ENCODE measurements at places on chromosomes 7 and 10.

- DNase-seq = peak; percentile 100
These were observed 6.4 kb downstream of the MAFK start for GRCh38 chr7:1536743-1537534.

- peak; percentile 97 for DNase-seq
These were observed 128.5 kb downstream of the MAD1L1 start for GRCh38 chr7:2104107-2104710.

GRCh38 chr7:140519007-140519399, 39.7 kb upstream of the MKRN1 start:
- no peak for DNase-seq

- DNase-seq = no peak
These were observed 33.8 kb upstream of the FZD8 start for GRCh38 chr10:35675846-35676245.

DNA sequence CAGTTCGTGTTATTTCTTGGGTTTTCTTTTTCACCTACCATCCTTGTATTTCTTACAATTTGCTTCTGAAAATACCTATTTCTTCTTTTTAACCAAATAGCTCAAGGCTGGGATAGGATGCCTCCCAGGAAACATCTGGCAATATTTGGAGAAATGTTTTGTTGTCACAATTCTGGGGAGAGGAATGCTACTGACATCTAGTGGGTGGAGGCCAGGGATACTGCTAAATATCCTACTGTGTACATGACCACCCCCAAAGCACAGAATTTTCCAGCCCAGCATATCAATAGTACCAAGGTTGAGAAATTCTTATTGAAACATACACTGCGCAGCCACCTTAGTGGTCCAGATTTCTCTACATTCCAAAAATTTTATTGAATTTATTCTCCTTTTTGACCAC, 55.5 kb downstream of the CNTNAP2 start:
- no peak for DNase-seq

GRCh38 chr10:52956461-52956860, 183.9 kb upstream of the MBL2 start:
- DNase-seq = peak; percentile 7

DNA sequence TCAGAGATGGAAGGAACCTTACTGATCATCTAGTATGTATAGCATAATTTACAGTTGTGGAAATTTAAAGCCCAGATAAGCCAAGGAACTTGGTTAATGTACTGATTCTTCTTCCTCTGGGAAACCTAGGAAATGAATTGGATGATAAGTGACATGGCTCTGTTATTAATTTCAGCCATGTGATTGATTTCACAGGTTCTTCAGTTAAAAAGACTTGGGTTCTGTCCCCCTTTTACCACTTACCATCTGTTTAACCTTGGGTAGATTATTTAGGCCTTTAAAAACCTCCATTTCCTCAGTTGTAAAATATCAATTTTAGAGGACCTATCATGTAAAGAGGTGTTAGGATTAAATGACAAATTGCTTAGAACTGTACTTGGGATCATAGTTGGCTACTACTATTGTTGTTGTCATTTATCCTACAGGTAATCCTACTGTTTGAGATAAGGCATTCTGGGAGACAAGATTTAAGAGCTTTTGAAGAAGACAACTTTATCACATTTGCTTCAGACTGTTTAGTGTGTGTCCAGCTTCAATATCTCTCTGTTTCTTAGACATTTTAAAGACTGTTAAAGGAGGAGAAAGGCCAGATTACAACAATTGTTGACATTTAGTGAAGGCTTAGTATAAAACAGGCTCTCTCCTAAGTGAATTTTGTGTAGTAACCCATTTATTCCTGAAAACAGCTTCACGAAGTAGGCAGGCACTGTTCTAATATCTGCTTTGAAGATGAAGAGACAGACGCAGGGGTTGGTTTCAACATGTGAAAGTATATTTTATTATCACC, 997.1 kb upstream of the C7orf33 start:
- no peak for DNase-seq

DNA sequence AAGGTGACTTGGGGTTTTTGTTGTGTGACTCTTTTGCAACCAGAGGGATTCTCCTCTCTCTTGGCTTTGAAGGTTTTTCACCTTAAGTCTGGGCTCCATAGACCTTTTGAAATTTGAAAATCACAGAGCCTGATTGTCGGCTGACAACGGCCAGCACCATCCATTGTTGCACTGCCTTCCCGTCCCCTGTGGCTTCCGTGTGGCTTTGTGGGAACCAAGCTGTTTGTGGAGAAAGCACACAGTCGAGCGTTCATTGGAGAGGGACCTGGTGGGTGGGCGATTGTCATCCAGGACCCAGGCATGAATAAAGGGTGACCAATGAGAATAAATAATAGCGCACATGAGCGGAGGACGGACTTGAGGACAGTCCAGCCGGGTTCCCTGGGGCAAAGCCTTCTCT, 7.4 kb upstream of the RAMP3 start:
- no peak for DNase-seq

DNA sequence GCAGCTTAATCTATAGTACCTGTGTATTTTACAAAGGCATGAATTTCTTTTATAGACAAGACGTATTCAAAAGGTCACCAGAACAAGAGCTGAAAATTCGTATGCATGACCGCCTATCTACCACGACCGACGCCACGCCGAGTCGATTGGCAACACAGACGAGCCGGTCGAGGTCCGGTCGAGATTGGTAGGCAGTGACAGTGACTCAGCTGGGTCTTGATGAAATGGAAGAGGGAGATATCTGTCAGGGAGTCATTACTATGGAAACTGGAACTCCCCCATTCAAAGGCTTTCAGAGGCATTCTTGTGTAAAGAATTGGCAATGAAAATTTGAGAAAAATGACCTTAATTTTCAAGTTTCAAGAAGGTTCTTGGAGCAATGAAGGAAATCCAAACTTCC, 2.1 kb downstream of the ATP5MK start:
- DNase-seq = no peak

DNA sequence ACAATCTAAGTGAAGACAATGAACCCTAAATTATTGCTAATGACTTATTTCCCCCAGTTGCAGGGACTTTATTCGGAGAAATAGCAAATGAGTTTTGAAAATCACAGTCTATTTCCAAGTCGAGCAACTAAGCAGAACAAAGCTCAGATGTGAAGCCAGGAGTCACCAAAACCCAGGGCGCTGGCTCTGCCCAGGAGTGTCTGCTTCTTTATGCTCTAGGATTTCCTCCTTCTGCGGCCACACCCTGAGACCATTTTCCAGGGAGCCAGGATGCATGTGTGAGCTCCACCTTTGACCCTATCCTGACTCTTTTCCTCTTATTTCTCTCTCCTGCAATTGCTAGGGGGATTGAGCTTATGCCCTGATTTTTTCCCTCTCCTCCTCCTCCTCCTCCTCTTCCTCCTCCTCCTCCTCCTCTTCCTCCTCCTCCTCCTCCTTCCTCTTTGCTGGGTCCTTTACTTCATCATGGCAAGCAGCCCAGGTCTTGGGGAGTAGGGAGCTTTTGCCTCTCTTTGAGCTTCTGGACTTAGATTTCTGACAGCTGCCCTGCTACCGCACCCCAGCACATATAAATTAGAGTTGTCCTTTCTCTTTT, 234.4 kb downstream of the ARL4A start:
- DNase-seq = no peak
